IPS DF 6.9 (cell line): ENCODE measurements at places on chromosomes 4 and X.

GRCh38 chrX:104310090-104310489 lies 55.4 kb upstream of the ESX1 start:
- no peak overlapping the region for H3K27ac ChIP-seq
- H3K27me3 ChIP-seq, result no peaks in the 10 kb centered on the region
- no peak overlapping the region for H3K4me3 ChIP-seq
- no peak for DNase-seq

DNA sequence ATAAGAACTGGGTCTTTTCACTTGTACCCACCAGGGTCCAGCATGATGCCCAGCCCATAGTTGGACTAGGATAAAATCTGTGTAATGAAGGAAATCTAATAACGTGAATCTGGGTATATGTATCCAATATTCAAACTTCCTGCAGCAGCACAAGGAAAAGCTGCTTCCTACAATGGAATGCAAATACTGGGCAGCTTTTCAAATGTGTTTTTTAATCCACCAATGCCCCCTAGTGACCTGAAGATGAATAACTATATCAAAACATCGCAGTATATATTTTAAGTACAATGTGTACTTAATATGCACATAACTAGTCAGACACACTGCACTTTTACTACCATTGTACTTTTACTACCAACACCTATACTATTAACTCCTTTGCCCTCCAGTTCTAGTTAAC lies 5.3 kb downstream of the APOO start:
- no peak overlapping the region for H3K4me3 ChIP-seq
- no peaks in the 10 kb centered on the region for H3K27me3 ChIP-seq
- no peak for DNase-seq
- H3K27ac ChIP-seq, result no peak overlapping the region
- H3K36me3 ChIP-seq, result no peaks in the 10 kb centered on the region
- H3K4me1 ChIP-seq, result no peaks in the 10 kb centered on the region; the same call in 1 of the 2 replicates

DNA sequence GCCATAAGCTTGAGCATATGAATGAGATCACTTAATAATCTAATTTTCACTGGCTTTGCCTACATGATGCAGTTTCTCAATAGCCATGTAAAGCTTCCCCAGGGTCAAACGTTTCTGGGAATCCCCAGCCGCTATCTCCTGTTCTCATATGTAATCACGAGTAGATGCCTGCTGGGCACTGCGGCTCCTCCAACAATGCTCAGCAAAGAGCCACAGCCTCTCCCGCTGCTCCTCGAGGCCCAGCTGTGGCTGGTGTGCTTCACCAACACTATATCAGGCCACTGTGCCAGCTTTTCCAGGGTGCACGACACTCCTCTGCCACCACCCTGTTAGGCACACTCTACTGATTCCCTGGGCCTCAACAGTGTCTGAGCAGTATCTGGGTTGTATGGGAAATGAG lies 78.3 kb upstream of the RASGEF1B start:
- no peaks in the 10 kb centered on the region for H3K36me3 ChIP-seq
- no peak overlapping the region for H3K27ac ChIP-seq
- DNase-seq, result no peak

DNA sequence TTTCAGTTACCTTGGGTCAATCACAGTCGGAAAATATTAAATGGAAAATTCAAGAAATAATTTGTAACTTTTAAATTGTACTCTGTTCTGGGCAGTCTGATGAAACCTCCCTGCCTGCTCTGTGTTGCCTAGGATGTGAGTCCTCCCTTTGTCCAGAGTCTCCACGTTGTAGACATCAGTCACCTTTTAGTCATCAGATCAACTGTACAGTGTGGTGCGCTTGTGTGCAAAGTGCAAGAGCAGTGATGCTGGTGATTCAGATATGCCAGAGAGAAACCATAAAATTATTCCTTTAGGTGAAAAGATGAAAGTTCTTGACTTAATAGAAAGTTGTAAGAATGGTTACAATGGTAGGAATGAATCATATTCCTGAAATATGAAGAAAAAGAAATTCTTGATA lies 1.4 kb downstream of the SPATA4 start:
- no peak overlapping the region for H3K4me3 ChIP-seq
- H3K27me3 ChIP-seq, result no peaks in the 10 kb centered on the region
- H3K36me3 ChIP-seq, result no peaks in the 10 kb centered on the region
- H3K27ac ChIP-seq, result no peak overlapping the region
- no peak for DNase-seq
- H3K4me1 ChIP-seq, result no peaks in the 10 kb centered on the region; the same call in 1 of the 2 replicates

DNA sequence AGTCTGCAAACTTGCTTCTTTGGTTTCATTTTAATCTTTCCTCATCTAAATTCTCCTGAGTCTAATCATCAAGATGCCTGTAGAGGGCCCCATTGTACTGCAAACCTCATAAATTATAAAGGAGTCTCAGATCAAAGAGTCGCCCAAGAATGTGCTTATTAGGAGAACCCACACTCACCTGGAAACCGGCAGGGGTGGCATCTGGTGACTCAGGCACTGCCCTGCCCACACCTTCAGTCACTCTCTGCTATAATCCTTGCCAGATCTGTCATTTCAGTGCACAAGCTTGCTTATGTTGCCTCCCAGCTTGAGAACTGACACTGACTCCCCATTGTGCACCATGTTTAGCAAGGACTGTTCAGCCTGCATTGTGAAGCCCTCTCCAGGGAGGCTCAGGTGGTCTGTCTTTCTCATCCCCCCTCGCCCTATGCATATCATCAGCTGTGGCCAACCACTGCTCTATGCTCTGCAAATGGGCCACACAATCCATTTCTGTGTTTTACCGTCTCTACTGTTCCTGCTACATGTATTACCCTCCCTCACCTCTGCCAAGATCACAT lies 12.4 kb downstream of the EPGN start:
- peak; percentile 45 for DNase-seq
- H3K4me3 ChIP-seq, result no peak overlapping the region

DNA sequence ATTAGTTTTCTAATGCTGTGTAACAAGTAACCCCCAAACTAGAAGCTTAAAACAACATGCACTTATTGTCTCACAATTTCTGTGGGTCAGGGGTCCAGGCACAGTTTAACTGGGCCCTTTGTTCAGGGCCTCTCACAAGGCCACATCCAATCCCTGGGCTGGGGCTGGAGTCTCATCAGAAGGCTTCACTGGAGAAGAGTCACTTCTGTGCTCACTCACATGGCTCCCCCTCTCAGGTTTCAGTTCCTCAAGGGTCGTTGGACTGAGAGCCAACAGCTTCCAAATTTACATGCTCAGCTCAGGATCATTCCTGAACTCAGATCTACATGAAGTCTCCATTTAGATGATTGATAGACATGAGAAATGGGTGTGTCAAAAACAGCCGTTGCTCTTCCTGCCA lies 77.1 kb downstream of the EVC start:
- H3K36me3 ChIP-seq, result 0 out of 2 replicates have a peak, but pooled peaks cover under 1% of the 10 kb centered on the region
- H3K4me3 ChIP-seq, result no peak overlapping the region
- H3K4me1 ChIP-seq, result no peaks in the 10 kb centered on the region; the same call in 1 of the 2 replicates
- DNase-seq, result no peak
- H3K27ac ChIP-seq, result no peak overlapping the region

GRCh38 chr4:3177905-3178304 lies 71.1 kb upstream of the MSANTD1 start:
- H3K27me3 ChIP-seq, result no peaks in the 10 kb centered on the region
- no peak overlapping the region for H3K27ac ChIP-seq
- H3K4me3 ChIP-seq, result no peak overlapping the region
- peaks cover 16% of the 10 kb centered on the region for H3K36me3 ChIP-seq

DNA sequence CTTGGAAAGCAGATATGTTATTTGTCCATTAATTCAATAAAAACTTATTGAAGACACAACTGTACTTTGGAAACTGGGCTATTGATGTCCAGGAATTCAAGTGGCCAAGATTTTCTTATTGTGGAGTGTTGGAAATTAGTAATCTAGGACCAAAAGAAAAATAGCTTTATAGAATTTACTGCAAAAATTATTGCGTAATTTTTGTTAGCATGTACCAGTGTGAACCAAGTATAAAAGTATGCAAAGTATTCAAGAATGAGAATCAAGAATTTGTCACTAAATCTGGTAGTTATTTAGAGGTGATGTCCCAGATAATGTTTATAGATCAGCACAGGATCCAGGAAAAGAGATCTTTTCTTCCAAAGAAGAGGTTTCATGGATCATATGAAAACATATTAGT lies 468.9 kb upstream of the CTSO start:
- H3K4me1 ChIP-seq, result no peaks in the 10 kb centered on the region
- no peaks in the 10 kb centered on the region for H3K36me3 ChIP-seq
- H3K4me3 ChIP-seq, result no peak overlapping the region
- no peak for DNase-seq

GRCh38 chr4:85756938-85757337 lies 282.0 kb downstream of the ARHGAP24 start:
- no peak for DNase-seq
- H3K36me3 ChIP-seq, result no peaks in the 10 kb centered on the region
- H3K27me3 ChIP-seq, result no peaks in the 10 kb centered on the region
- no peak overlapping the region for H3K4me3 ChIP-seq
- peaks cover under 1% of the 10 kb centered on the region; the same call in 1 of the 2 replicates for H3K4me1 ChIP-seq

GRCh38 chrX:13837290-13837745 lies 20.4 kb upstream of the GPM6B start:
- H3K27me3 ChIP-seq, result no peaks in the 10 kb centered on the region
- no peaks in the 10 kb centered on the region; the same call in 1 of the 2 replicates for H3K4me1 ChIP-seq
- DNase-seq, result no peak
- no peak overlapping the region for H3K27ac ChIP-seq

DNA sequence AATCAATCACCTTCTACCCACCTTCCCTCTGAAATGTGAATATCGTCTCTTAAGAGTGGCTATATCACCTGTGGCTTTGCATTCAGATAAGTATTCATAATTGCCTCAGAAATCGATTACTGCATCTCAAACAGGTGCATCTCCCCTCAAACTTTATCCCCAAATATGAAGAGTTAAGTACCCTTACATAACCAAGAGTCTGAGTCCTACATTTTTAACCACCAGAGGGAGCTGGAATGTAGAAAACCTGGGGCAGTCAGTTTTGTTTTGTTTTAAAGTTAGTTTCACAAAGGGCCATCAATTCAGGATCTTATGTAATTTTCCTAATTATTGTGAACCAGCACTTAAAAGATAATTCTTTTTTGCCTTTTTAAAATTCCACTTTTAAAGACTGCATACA lies 5.7 kb downstream of the TCEANC start:
- no peaks in the 10 kb centered on the region for H3K4me1 ChIP-seq
- no peak overlapping the region for H3K27ac ChIP-seq
- DNase-seq, result no peak
- H3K27me3 ChIP-seq, result no peaks in the 10 kb centered on the region
- no peaks in the 10 kb centered on the region for H3K36me3 ChIP-seq

GRCh38 chr4:134780244-134780643 lies 578.7 kb upstream of the PABPC4L start:
- no peak for DNase-seq
- H3K27ac ChIP-seq, result no peak overlapping the region
- H3K4me3 ChIP-seq, result no peak overlapping the region
- no peaks in the 10 kb centered on the region for H3K4me1 ChIP-seq

DNA sequence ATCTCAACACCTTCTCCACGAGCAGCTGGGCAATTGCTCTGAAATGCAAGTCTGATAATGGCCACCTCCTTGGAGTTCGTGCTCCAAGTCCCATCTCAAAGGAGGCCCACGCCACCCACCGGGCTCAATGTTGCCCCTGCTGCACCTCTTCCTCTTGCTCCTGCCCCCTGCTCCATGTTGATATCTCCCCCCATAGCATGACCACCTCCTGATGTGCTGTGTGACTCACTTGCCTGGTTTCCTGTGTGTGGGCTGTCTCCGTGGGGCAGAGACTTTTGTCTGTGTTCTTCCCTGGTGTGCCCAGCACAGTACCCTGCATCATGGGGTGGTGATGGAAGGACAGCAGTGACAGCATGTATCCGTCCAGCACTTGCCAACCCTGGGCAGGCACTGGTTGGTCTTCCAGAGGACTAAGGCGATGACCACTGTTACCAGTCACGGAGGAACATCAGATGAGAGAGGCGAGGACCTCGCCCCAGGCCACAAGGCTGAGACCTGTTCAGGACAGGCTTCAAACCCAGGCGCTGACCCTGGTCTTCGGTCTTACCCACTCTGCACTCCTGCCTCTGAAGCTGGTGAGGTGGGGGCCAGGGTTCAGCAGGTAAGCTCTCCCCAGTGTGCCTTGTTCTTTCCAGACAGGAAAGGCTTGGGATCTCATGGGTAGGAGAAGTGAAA lies 104.6 kb upstream of the LRPAP1 start:
- no peak for DNase-seq
- no peak overlapping the region for H3K4me3 ChIP-seq
